ENCODE measurements at places on chromosomes 1 and 21.

DNA sequence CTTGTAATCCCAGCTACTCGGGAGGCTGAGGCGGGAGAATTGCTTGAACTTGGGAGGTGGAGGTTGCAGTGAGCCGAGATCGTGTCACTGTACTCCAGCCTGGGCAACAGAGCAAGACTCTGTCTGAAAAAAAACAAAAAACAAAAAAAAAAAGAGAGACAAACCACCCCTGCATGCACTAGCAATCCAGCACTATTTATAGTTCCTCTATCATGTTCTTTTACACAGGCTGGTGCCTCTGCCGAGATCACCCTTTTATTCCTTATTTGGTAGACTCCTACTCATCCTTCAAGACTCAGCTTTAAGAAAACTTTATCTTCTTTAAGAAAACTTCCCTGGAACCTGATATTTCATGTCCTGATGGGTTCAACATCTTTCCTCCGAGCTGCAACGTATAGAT lies 10.8 kb downstream of the FMO5 start:
- DNase-seq = no peak

GRCh38 chr1:8701794-8702471 lies 115.5 kb downstream of the RERE start:
- no peak for DNase-seq

DNA sequence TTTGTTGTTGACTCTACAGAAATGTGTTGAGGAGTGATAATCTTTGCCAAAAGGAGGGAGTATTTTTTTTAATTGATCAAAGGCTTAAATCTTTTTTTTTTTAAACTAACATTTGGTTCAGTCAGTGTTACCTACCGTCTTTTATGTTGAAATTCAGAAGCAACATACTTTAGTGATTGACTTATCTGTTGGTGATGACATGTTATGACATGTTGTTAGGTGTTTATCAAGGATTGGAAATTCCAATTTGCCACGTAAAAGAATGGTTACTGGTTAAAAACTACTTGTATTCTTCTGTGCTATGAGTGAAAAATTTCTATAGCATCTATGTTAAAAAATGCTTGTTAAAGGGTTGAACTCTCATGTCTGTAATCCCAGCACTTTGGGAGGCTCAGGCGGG lies 61.2 kb downstream of the DNM3 start:
- DNase-seq = no peak

GRCh38 chr21:38721958-38722357 lies 83.8 kb upstream of the ETS2 start:
- DNase-seq = no peak

GRCh38 chr1:215277532-215277931 lies 195.0 kb downstream of the KCNK2 start:
- DNase-seq = no peak

- DNase-seq = no peak
These were observed 29.9 kb upstream of the PLEKHM2 start for GRCh38 chr1:15654091-15654690.

DNA sequence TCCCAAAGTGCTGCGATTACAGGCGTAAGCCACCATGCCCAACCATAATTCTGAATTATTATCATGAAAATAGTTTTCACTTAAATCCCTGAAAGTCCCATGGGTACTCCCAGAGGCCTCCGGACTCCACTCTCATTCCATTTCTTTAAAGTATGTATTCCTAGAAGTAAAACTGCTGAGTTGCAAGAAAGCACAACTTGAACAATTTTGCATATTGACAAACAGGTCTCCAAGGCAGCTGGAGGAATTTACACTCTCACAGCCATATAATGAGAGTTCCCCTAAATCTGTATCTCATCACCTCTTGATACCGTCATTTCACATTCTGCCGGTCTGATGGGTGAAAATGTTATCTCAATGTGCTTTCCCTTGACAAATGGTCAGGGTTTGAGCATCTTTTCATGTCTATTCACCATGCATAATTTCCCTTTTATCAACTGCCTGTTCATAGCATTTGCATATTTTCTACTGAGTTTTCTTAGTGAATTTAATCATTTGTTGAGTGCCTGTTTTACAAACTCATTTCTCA lies 129.4 kb downstream of the SMYD3 start:
- no peak for DNase-seq

GRCh38 chr1:91725989-91726721 lies 159.8 kb downstream of the TGFBR3 start:
- peak; percentile 15 for DNase-seq

GRCh38 chr1:76615253-76616035 lies 251.8 kb upstream of the ST6GALNAC5 start:
- DNase-seq = no peak

- DNase-seq = no peak
These were observed 13.9 kb upstream of the COL18A1 start for GRCh38 chr21:45390831-45391742.

DNA sequence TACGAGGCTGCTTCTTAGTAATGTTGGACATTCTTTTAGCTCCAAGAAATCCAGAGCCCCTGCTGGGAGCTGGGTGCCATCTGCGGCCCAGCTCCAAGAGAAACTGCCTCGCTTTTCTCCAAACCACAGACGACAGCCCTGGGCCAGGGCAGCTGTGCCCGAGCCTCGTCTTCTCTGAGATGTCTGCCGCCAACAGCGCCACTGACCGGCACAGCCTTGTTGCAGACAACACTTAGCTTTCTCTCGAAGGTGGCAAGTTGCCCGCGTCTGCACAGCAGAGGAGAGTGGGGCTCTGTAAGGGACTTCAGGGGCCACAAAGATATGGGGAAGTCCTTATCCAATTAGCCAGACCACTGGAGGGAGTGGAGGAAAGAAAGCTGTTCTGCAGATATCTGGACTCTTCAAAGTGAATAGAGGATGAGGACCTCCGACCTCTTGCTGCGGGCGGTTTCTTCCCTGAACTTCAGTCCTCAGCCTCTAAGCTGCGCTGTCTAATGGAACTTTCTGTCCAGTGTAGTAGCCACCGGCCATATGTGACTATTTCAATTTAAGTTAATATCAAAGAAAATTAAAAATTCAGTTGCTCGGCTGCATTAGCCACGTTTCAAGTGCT lies 63.9 kb upstream of the DISP3 start:
- DNase-seq = no peak

DNA sequence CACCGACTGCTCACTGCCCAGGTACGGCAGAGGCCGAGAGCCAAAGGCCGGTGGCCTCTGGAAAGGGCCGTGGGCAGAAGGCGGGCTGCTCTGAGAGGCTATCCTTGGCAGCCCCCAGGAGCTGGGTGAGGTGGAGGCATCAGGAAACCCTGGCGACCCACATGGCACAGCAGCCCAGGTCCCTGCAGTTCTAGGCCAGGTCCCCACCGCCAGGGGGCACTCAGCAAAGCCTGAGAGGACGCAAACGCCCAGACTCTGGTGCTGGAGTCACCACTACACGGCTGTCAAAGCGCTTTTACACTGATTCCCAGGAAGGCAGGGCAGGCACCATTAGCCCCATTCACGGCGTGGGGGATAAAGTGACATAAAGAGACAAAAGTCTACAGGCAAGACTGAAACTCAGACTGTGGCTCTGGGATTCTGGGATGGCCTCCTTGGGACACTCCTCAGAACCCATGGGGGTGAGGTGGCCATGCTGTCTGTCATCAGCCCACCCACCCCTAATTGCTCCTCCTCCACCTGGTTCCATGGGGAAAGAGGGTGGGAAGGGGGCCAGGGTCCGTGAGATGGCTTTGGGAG lies 4.9 kb downstream of the PLEKHG5 start:
- peak; percentile 70 for DNase-seq

DNA sequence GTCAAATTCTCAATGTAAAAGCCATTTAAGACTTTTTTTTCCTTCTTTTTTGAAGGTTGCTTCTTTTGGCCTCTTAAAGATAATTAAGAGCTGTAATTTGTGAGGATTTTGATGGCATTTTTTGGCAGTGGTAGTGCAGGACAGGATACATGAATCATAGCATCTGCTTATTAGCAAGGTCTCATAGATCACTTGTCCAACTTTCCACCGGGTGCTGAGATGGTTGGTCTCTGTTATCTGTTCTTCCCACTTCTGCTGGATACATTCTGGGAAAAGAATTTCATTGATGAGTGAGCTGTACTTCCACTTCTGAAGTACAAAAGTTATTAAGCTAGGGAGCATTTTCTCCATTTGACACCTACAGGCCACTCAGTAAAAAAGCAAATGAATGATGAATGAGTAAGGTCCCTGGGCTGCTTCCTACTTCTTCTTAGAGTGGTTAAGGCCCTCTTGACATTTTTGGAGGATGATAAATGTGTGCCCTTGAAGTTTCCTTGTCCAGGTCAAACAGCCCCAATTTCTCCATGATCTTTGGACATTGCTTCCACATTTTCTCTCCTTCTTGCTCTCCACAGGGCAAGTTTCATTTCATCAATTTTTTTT lies 100.6 kb downstream of the ROR1 start:
- DNase-seq = no peak

DNA sequence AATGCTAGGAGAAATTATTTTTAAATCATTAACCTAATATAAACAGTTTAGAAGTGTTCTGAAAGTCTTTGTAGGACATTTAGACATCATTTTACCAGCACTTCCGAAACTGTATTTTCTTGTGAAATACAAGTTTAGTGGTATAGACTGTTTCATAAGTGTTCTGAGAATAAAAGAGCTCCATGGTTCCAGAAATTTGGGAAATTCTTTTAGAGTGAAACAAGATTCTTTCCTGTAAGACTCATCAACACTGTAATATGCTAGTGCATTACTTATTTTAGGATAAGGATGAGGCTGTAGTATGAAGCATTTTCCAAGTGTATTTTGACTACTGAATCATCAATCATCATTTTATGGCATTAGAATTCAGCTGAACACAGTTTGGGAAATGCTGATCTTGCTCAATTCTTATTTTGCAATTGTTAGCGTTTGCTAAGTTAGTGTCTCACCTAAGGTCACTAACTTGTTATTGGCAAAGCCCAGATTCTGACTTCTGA lies 73.4 kb downstream of the CEP350 start:
- DNase-seq = no peak

- no peak for DNase-seq
These were observed 176.8 kb downstream of the ATP6V1G3 start for GRCh38 chr1:198363625-198364151.

GRCh38 chr1:48678710-48679505 lies 97.8 kb downstream of the BEND5 start:
- DNase-seq = no peak

GRCh38 chr1:201791779-201792173 lies 37.2 kb upstream of the IPO9 start:
- DNase-seq = no peak

DNA sequence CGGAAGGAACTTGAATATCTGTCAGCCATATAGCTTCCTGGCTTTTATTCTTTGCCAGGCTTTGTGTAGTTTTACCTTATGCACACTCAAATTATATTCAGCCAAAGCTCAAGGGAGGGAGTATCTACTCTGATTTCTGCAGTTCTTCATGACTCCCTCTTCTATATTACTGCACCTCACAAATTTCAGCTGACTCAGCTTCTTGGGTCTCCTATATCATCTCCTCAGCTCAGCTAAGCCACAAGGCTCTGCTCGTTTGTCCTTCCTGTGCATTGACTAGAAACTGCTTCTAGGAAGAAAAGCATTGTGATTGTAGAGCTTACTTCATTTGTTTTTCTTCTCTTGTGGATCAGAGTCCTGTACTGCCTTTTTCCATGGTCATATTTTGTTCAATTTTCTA lies 37.4 kb downstream of the BTBD8 start:
- DNase-seq = no peak

DNA sequence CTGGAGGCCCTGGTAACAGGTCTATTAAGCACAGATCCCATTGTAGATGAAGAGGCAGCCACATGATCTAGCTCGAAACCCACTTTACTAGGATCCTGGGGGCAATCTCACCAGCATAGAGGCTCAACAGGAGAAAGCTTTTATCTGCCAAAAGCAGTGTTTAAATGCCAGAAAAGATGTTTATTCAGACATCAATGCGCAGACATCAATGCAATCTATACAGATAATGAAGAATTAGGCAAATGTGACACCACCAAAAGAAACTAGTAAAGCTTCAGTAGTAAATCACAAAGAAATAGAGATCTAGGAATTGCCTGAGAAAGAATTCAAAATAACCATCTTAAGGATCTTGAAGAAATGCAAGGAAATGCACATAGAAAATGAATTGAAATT lies 32.5 kb downstream of the OR6Y1 start:
- no peak for DNase-seq

- DNase-seq = peak; percentile 78
These were observed 57.5 kb downstream of the ERG start for GRCh38 chr21:38440746-38441145.

DNA sequence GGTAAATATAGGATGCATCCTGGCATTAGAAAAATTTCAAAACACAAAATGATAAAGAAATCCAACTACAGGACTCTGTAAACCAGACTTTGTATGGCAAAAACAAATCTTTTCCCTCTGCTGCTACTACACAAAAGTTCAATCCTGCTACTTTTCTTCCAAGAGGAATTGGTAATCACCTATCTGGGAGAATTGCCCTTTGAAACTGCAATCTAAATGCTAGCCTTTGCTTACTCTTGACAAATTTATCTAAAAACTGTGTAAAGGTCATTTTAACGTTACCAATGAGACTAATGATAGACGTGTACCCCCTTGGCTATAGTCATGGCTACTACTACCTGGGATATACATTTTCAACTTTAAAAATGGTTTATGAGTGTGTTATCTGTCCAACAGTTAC lies 837.9 kb upstream of the CXADR start:
- no peak for DNase-seq

GRCh38 chr1:27301582-27302199 lies 20.3 kb upstream of the TMEM222 start:
- DNase-seq = no peak

DNA sequence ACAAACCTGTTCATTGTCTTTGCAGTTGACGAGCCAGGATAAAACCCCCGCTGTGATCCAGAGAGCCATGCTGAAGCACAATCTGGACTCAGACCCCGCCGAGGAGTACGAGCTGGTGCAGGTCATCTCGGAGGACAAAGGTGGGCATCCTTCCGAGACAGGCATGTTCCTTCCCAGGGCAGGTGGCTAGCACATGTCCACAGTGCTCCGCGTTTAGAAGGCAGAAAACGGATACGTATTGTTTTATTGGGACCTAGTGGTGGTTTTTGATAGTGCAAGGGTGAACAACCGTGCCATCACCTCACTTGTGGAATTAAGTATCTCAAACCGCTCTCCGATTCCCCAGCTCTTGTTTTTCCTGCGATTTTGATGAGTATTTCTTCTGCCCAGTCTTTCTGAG lies 115.3 kb downstream of the COLGALT2 start:
- no peak for DNase-seq

GRCh38 chr1:47871799-47872353 lies 125.3 kb downstream of the TRABD2B start:
- DNase-seq = no peak

GRCh38 chr1:89962024-89962741 lies 32.7 kb upstream of the ZNF326 start:
- no peak for DNase-seq

DNA sequence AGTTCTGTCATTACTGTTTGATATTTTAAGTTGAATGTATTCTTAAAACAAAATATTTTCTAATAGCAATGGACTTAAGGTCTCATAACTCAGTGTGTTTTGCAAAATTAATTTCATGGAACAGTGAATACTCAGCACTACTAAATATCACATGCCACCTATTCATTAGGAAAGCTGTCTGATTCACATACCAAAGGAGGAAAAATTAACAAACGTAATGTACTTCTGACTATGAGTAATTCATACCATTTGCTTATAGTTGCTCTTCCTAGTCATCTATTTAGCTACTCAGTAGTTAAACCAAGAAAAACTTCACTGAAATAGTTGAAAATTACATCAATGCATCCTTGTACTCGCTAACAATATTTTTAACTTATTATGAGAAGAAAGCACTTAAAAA lies 35.2 kb downstream of the TP53BP2 start:
- DNase-seq = no peak

- DNase-seq = no peak
These were observed 1.0 kb downstream of the S100A4 start for GRCh38 chr1:153544453-153545066.

All from T1000 (cell line).